ENCODE measurements at places on chromosomes 5 and 9.

DNA sequence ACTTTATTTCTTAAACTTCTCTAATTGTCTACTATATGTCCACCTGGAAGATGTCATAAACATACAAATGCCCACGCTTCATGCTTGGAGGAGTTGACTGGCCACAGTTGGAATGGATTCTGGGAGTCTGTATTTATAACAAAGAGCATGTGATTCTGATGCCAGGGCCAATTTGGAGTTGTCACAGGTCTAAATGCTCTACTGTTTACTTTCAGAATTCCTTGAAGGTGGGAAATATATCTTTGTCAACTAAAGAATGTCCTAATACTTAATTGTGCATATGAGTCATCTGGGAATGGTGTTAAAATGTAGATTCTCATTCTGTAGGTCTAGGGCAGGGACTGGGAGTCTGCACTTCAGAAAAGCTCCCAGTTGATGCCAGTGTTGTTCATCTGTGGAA lies 196.1 kb downstream of the ANXA1 start:
- no peak for DNase-seq

GRCh38 chr9:133741716-133742115 lies 3.6 kb upstream of the SARDH start:
- no peak for DNase-seq

- DNase-seq = no peak
These were observed 372.2 kb downstream of the NFIB start for GRCh38 chr9:13941714-13942113.

- no peak for DNase-seq
These were observed 558.5 kb downstream of the DMRTA1 start for GRCh38 chr9:23005156-23005555.

- no peak for DNase-seq
These were observed 170.5 kb downstream of the ARHGEF28 start for GRCh38 chr5:73796164-73797131.

DNA sequence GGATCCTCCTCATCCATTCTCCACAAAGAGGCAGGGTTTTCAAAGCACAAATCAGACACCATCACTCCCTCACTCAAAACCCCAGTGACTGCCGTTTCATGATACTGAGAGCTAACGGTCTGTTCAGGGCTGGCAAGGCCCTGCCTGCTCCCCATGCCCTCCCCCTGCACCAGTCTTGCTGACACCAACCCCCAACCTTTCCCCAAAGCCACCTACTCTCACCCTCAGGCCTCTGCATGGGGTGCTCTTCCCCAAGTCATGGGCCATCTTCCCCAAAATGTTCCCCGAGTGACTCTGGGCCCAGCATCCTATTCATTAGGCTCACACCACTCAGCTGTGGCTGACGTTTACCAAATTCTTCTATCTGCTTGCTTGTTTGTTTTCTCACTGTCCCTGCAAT lies 21.7 kb upstream of the OLFM1 start:
- no peak for DNase-seq

- DNase-seq = no peak
These were observed 464.6 kb upstream of the ACTBL2 start for GRCh38 chr5:57947181-57947580.

DNA sequence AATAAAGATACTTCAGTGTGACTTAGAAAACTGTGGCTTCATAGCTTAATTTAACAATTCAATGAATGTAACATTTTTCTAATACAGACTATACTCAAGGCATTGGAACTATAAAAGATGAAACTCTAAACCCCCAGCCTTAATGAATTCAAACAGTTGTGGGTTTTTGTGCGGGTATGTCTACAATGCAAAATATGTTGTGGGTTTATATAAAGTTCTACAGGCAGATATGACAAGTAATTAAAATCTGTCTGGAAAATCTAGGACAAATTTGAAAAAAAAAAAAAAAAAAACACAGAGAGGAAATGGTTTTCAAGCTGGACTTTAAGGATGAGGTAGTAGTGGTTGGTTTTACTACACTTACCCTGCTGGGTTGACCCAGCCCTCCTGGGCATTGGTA lies 467.5 kb upstream of the TLE4 start:
- no peak for DNase-seq

DNA sequence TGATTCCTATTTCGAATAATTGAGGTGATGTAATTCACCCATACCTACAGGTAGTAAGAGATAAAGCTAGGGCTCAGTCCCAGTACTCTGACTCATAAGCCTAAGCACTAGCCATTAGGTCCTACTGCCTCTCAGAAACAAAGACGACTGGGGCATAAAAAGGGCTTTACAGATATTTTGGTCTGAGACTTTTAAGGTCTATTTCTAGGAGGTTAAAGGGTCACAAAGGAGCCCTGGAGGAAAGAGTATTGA lies 69.8 kb downstream of the SGCD start:
- DNase-seq = no peak

DNA sequence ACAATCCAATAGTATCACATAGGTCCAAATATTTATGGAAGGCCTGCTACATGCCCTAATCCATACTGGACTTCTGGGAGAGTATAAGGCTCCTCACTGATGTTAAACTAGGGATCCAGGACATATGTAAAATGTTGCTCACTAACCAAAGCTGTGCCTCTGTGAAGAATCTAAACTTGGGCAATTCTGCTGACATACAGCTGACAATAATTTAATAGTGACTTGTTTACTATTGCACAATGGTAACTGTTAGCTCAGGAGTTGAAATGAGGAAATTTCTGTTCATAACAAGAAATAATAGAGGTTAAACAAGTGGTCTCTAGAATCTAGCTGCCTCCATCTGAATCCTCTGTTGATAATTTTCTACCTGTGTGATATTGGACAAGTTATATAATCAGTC lies 14.9 kb upstream of the CTXN3 start:
- no peak for DNase-seq

DNA sequence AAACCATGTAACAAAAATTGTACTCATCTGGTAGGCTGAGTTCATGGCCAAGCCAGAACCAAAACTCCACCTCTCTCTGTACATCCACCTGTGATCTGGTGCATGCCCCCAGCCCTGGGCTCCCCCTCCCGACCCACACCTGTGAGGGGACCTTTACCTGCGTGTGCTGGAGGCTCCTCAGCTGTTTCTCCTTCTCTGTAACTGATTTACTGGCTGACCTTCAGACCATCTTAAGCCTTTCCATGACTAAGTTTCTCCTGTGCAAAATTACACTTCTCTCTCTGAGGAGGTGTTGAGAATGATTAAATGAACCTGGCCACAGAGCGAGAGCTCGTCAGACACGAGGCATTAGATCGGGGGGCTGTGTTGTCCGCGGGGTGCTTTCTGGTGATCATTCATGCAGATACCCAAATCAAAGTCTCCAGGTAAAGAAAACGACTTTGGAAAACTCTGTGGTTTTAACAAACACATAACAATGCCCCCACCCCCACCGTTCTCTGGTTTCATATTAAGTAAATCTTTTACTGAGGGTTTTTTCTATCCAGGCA lies 136.4 kb downstream of the SEMA5A start:
- no peak for DNase-seq

GRCh38 chr9:89623925-89624420 lies 19.2 kb downstream of the GADD45G start:
- no peak for DNase-seq

DNA sequence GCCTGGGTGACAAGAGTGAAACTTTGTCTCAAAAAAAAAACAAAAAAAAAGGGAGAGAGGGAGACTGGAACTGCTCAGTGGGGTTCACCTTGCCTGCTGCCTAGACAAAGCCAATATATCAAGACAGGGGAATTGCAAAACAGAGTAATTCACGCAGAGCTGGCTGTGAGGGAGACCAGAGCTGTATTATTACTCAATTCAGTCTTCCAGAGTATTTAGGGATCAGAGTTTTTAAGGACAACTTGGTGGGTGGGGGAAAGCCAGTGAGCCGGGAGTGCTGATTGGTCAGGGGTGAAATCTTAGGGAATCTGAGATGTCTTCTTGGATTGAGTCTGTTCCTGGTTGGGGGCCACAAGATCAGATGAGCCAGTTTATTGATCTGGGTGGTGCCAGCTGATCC lies 25.6 kb upstream of the SPIN1 start:
- DNase-seq = no peak

GRCh38 chr9:135279834-135280393 lies 192.4 kb downstream of the OLFM1 start:
- DNase-seq = no peak
